ENCODE measurements at places on chromosomes 6 and 20. TPM values are rescaled to one million over a fixed set of nuclear protein-coding genes. Genes with fewer than 3 reads are reported as not detected.

GRCh38 chr20:57214948-57215347 lies 51.5 kb downstream of the BMP7 start:
- no peak for DNase-seq

DNA sequence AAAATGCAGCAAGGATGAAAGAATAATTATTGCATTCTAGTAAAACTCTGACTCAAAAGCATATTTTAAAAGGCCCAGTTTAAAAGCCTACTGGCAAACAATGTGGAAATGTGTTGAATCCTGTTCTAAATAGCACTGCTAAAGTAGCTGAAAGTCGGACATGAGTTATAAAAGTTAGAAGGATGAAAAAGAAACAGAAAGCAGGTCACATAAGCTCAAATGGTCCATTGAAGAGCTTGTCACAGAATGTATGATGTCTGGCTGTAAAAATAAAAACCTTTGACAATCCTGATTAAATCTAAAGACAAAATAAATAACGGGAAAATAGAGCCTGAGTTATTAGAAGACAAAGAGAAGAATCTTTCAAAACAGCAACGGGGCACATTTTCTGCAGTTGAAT lies 218.6 kb upstream of the UFL1 start:
- no peak for DNase-seq

DNA sequence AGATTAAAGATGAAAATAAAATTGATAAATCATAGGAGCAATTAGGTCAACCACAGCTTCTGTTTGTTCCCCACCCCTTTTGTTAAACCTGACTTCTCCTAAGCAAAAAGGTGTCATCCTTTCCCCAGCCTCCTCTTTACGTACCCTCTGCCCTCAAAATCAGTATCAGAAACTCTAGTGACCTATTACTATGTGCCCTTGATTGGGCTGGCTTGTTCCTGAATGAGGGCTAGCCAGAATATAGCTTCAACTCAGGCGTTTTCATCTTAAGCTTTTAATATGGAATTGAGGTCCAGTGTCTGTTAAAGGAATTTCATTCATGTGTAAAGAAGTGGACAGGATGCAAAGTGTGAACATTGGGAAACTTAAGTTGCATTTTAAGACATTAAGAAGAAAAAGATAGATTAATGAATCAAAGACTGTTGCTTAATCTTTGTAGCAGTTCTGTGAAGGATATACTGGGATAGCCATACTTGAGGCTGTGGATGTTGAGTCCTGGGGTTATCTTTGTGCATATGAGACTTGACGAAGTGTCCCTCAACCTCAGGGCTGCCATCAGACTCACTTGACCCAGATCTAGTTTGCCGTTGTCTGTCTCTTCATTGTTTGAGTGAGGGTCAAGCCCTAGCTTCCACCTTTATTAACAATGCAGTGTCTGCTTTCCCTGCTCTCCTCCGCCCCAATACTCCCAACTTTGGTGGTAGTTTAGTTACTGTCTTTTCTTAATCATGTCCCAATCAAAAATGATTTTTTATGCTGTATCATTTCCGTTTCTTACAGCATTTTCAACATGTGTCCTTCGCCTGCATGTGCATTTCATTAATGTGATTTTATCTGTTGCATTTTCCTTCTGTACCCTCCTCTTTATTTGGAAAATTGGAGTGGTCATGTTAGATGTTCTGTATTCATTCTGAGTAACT lies 1.9 kb downstream of the TBPL1 start:
- no peak for DNase-seq

DNA sequence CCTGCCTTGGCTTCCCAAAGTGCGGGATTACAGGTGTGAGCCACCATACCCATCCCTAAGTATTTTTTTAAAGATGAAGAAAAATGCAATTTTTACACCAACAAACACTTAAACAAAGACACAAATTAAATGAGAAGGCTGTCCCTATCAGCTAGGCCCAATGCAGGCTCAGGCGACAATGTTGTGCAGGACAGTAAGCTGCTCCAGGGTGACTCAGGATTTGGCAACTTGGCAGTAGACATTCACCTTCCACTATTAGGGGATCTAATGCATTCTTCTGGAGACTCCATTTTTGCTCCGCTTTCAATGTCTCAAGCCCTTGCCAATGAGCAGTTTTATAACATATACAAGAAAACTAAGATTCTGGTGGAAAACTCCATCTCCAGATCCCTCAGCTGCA lies 19.7 kb downstream of the NDRG3 start:
- DNase-seq = no peak

DNA sequence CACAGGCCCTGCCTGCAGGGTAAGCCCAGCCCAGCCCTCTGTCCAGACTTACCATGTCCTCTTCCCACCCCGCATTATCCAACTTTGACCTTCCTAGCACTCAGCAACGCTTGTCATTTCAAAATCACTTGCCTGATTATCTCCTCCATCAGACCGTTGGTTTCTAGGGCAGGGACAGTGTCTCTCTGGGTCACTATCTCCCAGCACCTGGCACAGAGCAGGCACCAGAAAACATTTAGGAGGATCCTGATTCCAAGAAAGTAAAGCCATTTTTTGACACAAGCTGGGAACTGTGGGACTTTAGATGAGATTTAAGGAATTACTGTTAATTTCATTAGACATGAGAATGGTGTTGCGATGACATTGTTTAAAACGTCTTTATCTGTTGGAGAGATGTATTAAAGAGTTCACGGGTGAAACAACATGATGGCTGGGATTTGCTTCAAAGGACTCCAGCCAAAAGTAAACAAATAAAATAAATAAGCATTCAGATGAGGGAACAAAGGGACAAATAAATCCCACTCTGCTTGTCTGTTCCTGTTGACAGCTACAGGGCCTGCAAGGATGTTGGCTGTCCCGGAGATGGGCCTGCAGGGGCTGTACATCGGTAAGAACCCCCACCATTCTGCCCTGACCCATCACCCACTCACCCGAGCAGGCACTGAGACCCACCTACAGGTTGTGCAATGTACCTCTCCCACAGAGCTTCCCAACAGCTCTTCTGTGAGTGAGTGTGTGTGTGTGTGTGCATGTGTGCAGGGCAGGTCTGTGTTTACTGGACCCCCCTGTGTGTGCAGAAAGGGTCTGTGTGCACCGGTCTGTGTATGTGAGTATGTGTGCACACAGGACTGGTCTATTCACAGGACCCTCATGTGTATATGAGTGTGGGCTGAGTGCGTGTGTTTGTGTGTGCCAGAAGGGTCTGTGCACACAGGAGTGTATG lies 5.9 kb downstream of the HSPA12B start:
- DNase-seq = no peak

DNA sequence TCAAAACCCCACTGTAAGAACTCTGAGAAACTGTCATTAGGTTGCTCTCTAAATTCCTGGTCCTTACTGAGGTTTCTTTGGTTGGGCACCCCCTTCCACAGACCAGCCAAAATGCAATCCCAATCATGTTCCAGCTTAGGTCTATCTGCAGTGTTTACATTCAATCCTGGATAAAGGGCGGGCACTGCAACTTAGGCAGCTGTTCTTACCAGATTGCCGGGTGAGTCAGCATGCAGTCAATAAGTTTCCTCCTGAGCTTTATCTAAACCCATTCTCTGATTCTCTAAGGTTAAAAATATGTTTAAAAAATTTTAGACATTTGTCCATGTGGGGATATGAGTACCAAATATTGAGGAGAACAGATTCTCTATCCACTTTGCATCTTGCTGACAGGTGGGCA lies 197.8 kb downstream of the HAO1 start:
- DNase-seq = peak; percentile 90

DNA sequence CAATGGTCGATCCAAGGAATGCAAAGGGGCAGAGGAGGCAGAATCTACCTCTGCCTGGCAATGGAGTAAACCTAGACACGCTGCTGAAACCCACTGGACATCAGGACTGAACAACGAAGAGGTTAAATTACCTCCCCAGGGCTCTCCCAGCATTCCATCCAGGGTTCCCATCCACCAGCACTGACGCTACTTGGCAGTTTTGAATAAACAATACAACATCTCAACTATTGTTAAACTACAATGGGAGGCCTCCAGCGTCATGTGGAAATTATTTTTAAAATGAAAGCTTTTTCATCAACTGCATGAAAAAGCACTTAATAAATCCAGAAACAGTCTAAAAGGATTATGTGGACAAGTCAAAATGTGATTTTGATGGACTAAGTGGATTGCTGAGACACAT lies 96.8 kb upstream of the NHSL1 start:
- DNase-seq = no peak

DNA sequence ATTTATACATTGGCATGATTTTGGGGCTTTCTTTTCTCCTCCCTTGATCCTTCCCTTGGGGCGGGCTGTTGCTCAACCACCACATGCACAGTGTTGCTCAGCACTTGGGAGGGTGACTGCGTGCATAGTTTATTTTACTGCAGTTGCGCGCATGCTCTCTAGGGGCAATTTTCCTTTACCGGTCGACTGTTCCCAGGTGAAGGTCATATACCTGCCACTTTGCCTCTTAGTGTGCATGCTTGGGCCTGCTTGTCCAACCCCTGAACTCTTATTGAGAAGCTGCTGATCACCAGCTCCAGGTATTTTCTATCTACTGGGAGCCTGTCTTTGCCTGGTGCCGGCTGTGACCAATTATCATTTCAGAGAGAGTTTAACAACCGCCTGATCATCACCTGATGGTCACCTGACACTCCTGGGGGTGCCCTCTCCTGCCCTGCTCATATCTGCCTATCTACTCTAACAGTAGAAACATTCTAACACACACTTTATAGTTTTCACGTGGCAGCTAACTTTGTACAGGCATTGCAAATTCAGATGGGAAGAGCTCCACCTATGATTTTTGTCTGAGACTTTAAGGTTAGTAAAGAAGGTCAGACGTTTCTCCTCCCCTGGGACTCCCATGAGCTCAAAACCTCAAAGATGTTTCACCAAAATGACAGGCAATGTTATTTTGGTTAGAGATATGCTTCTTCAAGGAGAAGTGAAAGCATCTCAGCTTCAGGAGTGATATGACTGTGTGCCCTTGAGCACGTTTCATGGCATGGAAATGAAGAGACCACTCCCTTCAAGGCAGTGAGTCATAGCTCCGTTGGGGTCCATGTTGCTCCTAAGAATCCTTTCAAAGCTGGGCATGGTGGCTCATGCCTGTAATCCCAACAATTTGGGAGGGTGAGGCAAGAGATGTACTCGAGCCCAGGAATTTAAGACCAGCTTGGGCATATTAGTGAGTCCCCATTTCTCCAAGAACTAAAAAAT lies 227.5 kb upstream of the MYLIP start:
- DNase-seq = no peak

DNA sequence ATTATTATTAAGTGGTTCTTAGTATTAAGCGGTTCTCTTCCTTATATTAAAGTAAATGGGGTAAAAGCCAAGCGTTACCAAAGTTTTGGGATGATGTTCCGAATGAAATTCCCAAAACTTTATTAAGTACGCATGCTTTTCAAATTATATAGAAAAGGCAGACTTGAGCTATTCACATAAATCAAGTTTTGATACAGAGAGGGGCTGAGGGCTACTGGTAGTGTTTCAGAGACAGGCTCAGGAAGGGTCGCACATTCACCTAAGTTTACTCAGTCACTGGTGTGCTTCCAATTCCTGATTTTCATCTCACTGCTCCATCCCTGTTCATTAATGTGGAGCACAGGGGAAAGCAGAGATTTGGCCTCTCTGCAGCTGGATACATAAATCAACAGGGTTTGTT lies 652.2 kb downstream of the QKI start:
- DNase-seq = no peak

DNA sequence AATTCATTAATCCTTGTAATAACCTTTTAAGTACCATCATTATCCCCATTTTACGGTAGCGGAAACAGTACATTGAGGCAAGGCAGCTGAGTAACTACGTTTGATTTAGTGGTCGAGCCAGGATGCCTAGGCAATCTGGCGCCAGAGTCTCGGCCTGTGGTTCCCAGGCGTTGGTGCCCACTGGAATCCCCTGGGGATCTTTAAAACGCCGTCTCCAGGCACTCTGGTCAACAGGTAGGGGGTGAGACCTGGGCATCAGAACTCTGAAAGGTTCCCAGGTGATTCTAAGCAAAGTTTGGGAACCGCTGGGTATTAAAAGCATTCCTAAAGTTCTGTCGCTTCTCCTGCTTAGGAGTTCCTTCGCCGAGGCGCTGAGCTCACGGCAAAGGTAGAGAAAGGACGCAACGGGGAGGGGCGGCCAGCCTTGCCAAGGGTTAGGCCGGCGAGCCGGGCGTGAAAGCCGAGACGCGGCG lies 939 bp downstream of the DTNBP1 start:
- no peak for DNase-seq

- DNase-seq = peak; percentile 32
Observed at GRCh38 chr6:42821846-42822245, 40.0 kb downstream of the BICRAL start.

Gene RAB44
- total RNA-seq = not detected

Gene C20orf144
- total RNA-seq = 0.06 TPM

Gene SLC13A3
- 0.17 TPM for total RNA-seq

Gene CST3
- 431 TPM for total RNA-seq

Gene DHX16
- 40.0 TPM for total RNA-seq

Gene C6orf118
- total RNA-seq = not detected

Gene TRERF1
- total RNA-seq = 4.0 TPM

Gene CFB
- 1.4 TPM for total RNA-seq

Gene DLK2
- total RNA-seq = 2.4 TPM

Gene RAET1L
- total RNA-seq = not detected

All from LHCN-M2 (cell line).